AG04450 (cell line): ENCODE measurements at places on chromosomes 5 and 9.

GRCh38 chr5:926417-927171 lies 33.9 kb downstream of the TRIP13 start:
- DNase-seq: no peak

DNA sequence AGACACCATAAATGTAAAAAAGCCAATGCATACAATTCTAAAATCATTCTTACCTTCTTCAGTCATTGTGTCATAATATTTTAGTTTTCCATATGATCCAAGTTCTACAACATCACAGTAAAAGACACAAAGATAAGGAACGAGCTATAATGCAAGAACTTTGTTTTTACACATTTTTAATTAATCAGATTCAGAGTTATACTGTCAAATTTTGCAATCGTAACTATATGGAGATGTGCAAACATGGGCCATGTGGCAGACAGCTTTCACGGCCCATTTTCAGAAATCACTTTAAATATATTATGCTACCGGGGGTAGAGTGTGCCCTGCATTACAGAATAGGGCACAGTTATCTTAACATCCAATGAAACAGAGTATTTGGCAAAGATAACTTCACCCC lies 188.4 kb downstream of the ACER2 start:
- DNase-seq: no peak

GRCh38 chr5:151096001-151096373 lies 15.2 kb upstream of the TNIP1 start:
- DNase-seq: no peak

DNA sequence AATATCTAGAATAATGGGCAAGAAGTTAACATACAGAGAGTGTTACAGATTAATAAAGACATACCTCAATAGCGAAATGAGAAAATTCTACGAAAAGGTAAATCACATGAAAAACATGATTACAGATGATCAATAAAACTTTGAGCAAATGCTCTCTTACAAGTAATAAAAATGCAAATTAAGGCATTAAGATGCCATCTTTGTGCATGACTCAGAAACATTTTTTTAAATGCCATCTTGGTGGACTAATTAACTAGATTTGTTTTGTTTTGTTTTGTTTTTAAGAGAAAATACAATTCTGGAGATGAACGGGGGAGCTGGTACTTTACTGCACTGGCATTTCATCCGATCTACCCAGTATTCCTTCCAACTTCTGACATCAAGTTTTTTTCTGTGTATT lies 130.2 kb downstream of the SUSD1 start:
- no peak for DNase-seq

DNA sequence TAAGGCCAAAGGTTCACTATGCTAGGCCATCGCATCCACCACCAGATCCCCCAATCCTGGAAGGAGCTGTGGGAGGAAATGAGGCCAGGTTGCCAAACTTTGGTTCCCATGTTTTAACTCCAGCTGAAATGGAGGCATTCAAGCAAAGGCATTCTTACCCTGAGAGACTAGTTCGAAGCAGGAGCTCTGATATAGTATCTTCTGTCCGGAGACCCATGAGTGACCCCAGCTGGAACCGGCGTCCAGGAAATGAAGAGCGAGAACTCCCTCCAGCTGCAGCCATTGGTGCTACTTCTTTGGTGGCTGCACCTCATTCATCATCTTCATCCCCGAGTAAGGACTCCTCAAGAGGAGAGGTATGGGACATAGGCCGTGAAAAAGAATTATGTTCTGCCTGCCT lies 75.6 kb downstream of the GAPVD1 start:
- no peak for DNase-seq

- no peak for DNase-seq
Measured at GRCh38 chr9:26754509-26755164, 138.0 kb downstream of the CAAP1 start.

DNA sequence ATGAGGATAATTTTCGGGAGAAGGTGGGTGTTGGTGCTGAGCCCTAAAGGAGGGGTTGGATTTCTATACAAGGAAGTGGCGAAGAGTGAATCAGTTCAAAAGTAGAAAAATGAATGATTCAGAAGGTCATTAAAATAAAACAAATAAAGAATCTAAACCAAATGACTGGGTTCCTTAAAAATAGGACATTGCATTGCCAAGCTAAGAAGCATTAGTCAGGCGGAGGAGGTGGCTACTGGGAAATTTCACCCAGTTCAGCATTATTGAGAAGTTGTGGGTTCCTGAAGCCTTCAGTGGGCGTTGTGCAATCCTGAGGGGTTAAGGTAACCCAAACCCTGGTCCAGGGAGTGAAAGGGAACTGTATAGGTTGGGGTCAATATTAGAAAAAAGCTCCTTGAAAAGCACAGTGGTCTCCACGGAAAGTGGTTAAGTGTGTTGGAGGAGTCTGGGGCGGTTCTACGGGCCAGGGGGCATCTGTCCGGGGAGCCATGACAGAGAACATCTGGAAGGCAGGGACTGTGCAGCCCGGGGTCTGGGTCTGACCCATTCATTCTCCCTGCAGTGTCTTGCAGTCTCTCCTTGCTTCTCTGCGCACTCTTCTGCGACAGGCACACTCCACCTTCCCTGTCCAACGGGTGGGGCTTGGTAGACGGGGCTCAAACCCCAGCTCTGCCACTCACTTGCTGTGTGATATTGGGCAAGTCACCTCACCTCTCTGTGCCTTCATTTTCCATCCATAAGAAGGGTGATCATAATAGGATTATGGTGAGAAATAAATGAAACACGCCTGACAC lies 27.6 kb upstream of the DUSP1 start:
- DNase-seq: no peak
